ENCODE measurements at places on chromosomes 2 and 18.

- no peak for DNase-seq
These were observed 5.7 kb upstream of the DCC start for GRCh38 chr18:52334307-52334706.

DNA sequence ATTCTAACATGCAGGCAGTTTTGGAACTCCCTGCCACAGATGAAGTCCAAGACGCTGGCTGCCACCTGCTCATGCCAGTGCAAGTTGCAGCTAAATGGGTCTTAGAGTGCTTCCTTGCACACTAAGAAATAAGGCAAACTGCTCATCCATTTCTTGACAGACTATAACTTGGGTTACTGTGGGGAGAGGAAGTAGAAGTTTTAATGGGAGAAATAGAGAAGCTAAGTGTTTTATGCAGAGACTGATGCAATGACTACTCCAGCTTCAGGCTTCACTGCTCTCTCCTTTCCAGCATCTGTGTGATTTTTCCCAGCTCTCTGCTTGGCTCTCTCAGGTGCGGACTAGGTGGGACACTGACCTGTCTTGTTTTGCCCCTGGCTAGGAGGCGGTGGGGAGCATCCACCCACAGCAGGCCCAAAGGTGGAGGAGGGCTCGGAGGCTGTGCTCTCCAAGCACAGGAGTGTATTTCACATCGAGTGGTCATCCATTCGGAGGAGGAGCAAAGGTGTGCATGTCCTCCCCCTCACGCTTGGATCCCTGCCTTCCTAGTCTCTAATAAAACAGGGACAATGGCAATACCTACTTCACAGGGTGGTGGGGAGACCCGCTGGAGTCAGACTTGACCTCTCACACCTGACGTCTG is 48.2 kb downstream of the SLC14A2 start:
- no peak for DNase-seq

- no peak for DNase-seq
These were observed 19.1 kb upstream of the IL18R1 start for GRCh38 chr2:102336502-102336945.

GRCh38 chr18:43004421-43004820 is 111.1 kb downstream of the RIT2 start:
- no peak for DNase-seq

- no peak for DNase-seq
These were observed 33.3 kb downstream of the POLR1A start for GRCh38 chr2:86072271-86072858.

DNA sequence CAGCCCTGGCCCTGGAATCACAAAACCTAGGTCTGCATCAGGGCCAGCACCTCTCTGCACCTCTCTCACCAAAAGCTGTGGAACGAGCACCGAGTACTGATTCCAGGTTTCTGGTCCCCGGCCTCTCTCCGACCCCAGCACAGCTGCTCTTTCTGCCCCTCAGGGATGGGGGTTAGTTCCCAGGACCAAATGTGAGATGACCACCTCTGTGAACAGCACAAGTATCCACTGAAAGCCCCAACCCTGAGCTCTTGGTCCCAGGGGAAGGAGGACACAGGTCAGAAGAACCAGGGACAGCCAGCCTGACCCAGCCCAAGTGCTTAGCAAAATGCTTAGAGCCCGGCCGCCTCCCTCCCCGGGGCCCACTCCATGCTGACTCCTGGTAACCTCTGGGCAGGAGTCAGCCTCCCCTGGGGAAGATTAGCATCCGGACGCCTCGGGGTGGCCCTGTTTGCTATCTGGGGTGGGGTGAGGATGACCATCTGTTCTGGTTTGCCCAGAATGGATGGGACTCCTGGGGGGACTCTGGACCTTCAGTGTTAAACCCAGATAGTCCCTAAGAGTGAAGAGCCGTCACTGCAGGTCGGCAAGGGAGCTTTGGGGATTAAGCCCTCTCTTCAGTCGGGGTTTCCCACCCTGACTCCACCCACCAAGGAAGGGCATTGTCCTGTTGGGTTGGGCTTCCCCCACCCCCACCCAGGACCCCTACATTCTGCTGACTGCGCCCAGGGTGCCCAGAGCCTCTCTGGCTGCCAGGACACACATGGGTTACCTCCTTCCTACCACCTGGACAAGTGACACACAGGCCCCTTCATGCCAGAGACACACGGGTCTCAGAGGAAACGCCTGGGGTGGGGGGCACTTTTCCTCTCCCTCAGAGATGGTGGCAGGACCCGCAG is 9.4 kb upstream of the GPR55 start:
- DNase-seq = no peak

DNA sequence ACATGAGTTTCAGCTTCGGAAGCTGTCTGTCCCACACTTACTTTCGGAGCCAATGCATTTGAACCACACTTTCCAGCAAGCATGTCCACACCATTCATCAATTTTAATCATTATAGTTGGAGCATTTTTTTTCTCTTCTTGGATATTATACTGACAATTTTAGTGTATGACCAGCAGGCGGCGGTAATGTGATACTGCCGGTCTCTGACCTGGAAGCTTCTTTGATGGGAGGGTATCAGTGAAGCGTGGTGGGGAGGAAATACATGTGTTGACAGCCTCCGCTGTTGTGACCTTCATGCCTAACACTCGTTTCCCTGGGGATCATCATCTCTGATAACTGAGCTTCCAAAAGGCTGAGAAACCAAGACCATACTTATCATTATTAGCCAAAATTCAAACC is 231.7 kb downstream of the GBX2 start:
- DNase-seq = no peak

GRCh38 chr18:12837747-12838146 is 46.3 kb downstream of the PTPN2 start:
- DNase-seq = no peak

DNA sequence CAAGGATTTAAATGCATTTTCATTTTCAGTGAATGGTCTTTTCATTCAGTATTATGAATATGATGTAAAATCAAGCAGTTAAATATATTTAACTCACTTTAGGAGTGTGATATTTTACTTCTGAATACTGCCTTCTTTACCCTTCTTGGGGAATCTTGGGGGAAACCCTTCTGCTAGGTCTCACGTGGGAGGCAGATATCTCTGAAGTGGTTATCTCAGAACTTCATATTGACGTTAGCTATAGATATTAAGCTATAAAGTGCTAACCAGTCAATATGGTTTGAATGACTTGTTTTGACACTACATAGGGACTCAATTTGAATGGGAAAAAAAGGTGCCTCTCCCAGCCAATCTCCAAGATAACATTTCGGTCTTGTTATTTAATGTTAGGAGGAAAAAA is 9.8 kb downstream of the REL start:
- DNase-seq = no peak

DNA sequence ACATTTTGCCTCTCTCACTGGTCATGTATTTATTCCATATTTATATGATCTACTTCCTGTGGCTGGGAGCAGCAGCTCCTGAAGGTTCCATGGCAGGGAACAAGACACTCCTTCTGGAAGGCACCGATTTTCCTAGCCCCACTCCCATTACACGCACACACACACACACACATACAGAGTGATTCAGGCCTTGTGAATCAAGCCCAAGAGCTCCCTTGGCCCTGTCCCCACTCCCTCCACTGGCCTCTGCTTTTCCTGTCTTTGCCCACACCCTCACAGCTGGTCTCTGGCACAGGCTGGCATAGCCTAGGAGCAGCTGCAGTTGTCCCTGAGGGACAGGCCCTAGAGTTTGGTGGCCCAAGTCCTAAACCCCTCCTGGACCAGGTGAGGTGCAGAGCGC is 201.7 kb downstream of the NAPG start:
- DNase-seq = no peak
